ENCODE measurements at places on chromosomes 16 and 17. TPM values are rescaled to one million over a fixed set of nuclear protein-coding genes. Genes with fewer than 3 reads are reported as not detected.

DNA sequence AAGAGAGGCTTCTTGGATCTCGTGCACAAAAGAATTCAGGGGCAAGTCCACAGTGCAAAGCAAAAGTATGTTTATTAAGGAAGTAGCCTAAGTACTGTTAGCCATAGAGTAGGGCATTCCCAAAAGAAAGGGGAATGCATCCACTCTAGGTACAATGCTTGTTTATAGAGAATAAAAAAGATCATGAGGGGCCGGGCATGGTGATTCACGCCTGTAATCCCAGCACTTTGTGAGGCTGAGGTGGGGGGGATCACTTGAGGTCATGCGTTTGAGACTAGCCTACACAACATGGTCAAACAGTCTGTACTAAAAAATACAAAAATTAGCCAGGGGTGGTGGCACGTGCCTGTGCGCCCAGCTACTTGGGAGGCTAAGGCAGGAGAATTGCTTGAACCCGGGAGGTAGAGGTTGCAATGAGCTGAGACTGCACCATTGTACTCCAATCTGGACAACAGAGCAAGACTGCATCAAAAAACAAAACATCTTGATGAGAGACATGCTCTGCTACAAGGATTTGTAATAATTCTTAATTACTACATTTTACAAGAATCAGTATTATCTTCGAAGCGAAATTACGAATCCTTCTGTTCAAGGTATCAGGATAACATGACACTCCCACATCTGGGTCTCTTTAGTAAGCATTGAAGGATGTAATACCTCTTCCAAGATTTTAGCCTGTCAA is 191.6 kb downstream of the CPPED1 start:
- H3K4me3 ChIP-seq, result no peak overlapping the region
- H3K4me1 ChIP-seq, result no peaks in the 10 kb centered on the region
- H3K27ac ChIP-seq, result no peak overlapping the region
- H3K27me3 ChIP-seq, result no peaks in the 10 kb centered on the region
- H3K36me3 ChIP-seq, result no peaks in the 10 kb centered on the region
- DNase-seq, result no peak

GRCh38 chr17:51487947-51488346 is 227.6 kb downstream of the UTP18 start:
- DNase-seq, result no peak
- H3K36me3 ChIP-seq, result no peaks in the 10 kb centered on the region
- H3K4me1 ChIP-seq, result no peaks in the 10 kb centered on the region
- no peak overlapping the region for H3K4me3 ChIP-seq

GRCh38 chr17:29079433-29079832 is 36.5 kb downstream of the PIPOX start:
- H3K27me3 ChIP-seq, result no peaks in the 10 kb centered on the region
- no peak overlapping the region for H3K27ac ChIP-seq
- DNase-seq, result no peak
- no peak overlapping the region for H3K4me3 ChIP-seq

DNA sequence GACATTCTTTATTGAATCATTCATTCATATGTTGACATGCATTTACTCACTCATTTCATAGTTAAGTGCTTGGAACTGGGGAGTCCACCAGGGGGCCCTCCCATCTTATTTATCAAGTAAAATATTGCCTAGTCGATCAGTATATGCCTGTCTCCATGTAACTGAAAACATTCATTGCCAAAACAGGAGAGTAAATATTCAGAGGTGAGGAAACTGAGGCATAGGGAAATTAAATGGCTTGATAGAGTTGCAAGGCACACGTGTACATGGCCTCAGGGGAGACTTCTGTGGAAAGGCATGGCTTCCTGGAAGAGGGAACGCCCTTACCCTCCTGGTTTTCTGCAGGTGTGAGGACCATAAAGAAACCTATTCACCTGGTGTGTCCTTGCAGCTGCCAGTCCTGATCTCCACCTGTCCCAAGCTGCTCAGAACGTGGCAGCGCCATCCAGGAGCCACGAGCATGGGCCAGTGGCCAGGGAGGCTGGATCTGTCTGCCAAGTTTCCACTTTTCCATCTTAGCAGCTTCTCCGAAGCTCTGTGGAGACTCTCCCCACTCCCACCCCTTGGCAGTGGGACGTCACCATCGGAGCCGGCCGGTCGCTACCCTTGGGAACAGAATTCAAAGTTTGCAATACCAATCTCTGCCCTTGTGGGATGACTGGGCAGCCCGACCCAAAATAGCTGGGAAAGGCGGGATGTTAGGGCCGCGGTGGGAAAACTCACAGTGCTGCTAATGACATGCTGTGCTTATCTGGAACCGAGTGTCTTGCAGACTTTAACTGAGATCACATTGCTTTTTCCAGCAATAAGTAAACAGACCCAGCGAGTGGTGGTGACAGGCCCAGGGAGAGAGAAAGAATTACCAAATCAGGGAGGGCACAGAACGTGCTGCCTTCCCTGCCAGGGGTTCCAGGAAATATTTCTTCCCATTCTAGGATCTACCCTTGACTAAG is 4.1 kb upstream of the C1QTNF1 start:
- H3K27ac ChIP-seq, result no peak overlapping the region
- H3K4me3 ChIP-seq, result no peak overlapping the region
- H3K36me3 ChIP-seq, result no peaks in the 10 kb centered on the region
- H3K27me3 ChIP-seq, result peaks cover 4% of the 10 kb centered on the region

DNA sequence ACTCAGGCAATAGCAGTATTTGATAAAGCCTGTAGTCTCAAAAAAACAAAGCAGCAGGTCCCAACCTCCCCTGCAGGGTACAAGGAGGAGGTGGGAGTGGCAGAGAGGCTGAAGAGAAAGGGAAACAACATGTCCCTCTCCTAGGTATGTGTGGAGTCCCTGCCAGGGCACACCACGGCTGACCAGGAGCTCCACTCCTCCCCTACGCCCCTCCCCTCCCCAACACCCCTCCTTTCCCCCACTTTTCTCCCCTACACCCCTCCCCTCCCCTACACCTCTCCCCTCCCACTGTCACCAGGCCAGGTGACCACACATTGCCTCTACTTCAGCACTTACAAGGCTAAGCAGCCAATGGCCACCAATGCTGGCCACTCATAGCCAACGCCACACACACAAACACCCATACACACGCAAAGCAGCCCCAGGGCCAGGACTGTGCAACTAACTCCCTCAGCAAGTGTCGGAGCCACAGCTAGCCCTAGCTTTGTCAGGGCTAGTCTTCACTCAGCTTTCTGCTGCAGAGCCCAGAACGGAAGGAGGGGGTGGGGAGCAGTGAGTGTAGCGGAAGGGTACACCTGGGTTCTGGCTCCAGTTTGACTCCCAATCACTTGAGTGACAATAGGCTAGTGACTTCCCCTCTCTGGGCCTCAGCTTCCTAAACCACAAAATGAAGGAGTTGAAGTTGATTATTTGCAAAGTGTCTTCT is 8.2 kb downstream of the CAVIN1 start:
- no peak overlapping the region for H3K27ac ChIP-seq
- H3K4me3 ChIP-seq, result no peak overlapping the region
- no peak for DNase-seq
- peaks cover 12% of the 10 kb centered on the region for H3K36me3 ChIP-seq
- H3K4me1 ChIP-seq, result peaks cover 36% of the 10 kb centered on the region
- H3K27me3 ChIP-seq, result no peaks in the 10 kb centered on the region

DNA sequence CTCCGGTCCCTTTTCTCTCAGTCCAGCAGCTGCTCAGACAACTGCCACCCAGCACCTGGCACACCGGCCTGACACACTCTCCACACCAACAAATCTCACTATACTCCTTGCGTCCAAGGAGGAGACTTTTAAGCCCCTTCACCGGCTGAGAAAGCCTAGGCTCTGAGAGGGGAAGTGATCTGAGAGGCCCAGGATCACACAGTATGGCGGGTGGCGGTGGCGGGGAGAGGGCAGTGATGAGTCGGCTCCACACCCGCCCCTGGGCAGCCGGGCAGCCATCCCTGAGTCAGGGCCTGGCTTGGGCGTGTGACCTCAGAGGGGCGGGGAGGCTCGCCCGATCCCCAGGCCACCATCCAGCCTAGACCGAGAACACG is 569 bp downstream of the FLII start:
- peak; percentile 65 for DNase-seq
- H3K36me3 ChIP-seq, result peaks cover 27% of the 10 kb centered on the region
- no peaks in the 10 kb centered on the region for H3K27me3 ChIP-seq
- peaks cover 24% of the 10 kb centered on the region for H3K4me1 ChIP-seq
- H3K27ac ChIP-seq, result peak overlapping the region; percentile 96

DNA sequence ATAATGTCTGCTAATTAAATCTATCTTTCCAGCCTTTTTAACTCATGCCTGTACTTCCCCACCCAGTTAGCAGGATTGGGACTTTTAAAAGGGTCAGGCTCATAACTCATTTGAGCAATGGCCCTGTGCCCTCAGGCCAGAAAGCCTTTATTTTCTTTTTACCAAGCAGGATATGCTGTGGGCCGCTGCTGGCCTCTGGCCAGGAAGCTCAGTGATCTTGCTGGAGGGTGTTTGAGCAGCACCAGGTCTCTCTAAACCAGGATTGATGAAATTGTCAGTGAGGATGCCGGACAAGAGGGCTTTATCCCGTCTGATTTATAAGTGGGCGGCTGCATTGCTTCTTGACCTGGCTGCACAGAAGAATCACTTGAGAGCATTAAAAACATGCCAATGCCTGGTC is 187.8 kb downstream of the RAB11FIP4 start:
- no peaks in the 10 kb centered on the region for H3K27me3 ChIP-seq
- H3K27ac ChIP-seq, result peak overlapping the region; percentile 46
- DNase-seq, result peak; percentile 49
- H3K36me3 ChIP-seq, result peaks cover 13% of the 10 kb centered on the region
- H3K4me3 ChIP-seq, result no peak overlapping the region

GRCh38 chr16:9165681-9166080 is 74.2 kb downstream of the HAPSTR1 start:
- no peak overlapping the region for H3K4me3 ChIP-seq
- no peak for DNase-seq
- no peak overlapping the region for H3K27ac ChIP-seq
- H3K4me1 ChIP-seq, result no peaks in the 10 kb centered on the region

DNA sequence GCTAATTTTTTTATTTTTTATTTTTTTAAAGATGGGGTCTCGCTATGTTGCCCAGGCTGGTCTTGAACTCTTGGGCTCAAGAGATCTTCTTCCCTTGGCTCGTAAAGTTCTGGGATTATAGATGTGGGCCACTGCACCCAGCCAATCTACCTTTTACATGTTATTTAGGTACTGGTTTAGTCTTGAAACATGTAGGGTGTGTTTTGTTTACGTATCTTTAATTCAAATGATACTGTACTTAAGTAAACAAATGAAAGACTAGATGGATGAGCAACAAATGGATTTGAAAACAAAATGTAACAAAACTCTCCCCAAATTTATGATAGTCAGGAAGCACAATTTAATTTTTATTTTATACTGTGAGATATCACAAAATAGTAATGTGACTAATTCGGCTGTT is 207.7 kb downstream of the LGALS9B start:
- no peaks in the 10 kb centered on the region for H3K36me3 ChIP-seq
- no peak overlapping the region for H3K27ac ChIP-seq
- H3K4me1 ChIP-seq, result no peaks in the 10 kb centered on the region
- no peaks in the 10 kb centered on the region for H3K27me3 ChIP-seq

DNA sequence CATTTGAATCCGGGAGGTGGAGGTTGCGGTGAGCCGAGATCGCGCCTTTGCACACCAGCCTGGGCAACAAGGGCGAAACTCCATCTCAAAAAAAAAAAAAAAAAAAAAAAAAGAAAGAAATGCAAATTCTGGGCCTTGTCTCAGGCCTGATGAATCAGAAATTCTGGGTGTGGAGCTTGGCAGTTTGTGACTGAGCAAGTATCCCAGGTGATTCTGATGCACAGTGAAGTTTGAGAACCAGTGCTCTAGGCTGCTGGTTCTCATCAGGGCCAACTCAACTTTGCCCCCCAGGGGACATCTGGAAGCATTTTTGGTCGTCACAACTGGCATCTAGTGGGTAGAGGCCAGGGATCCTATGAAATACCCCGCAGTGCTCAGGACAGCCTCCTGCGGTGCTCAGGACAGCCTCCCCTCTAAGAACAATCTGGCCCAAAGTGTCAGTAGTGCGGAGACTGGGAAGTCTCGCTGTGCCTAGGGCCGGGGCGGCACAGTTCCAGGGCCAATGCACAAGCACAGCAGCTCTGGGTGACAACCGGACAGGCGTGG is 55.9 kb downstream of the SDK2 start:
- DNase-seq, result no peak
- no peak overlapping the region for H3K4me3 ChIP-seq
- H3K4me1 ChIP-seq, result no peaks in the 10 kb centered on the region
- no peak overlapping the region for H3K27ac ChIP-seq
- no peaks in the 10 kb centered on the region for H3K27me3 ChIP-seq

DNA sequence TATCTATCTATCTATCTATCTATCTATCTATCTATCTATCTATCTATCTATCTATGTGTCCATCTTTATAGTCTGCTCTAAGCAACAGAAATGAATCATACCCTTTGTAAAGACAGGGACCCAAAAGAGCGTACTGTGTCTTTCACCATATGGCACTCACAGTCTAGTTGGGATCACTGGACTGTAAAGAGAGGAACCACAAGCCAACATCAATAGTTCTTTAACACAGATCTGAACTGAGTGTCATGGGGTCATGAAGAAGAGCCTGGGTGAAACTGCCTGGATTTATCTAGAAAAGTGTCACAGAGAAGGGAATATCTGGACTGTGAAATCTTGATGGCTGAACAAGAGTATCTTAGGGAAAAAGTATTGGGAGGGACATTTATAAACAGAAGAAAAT is 619.1 kb upstream of the SOX9 start:
- H3K36me3 ChIP-seq, result no peaks in the 10 kb centered on the region
- H3K4me1 ChIP-seq, result no peaks in the 10 kb centered on the region
- H3K27me3 ChIP-seq, result no peaks in the 10 kb centered on the region
- no peak overlapping the region for H3K4me3 ChIP-seq
- no peak overlapping the region for H3K27ac ChIP-seq
- no peak for DNase-seq

DNA sequence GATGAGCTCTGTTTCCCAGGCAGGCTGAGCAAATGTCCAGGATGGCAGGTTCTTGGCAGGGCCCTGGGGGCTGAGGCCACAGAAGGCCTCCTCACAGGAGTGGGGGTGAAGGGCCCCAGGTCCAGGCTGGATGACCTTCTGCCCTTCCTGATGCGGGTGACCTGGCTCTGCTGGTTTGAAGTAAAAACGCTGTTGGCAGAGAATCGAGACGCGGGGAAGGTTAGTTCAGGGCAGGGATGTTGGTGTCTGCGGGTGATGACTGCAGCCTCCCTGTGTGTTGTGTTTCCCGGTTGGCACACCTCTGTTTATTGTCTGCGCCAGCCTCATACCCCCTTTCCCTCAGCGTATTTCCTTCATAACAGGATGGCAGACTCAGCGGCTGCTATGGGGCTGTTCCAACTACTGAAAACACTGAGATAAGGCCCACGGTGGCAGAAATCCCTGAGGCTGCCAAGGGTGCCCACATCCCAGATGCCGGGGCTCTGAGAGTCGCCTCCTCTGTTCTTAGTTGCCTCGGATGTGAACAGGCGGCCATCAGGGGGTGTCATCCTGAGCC is 104.6 kb downstream of the METRNL start:
- no peak overlapping the region for H3K4me3 ChIP-seq
- no peaks in the 10 kb centered on the region for H3K36me3 ChIP-seq
- H3K27me3 ChIP-seq, result peaks cover 17% of the 10 kb centered on the region
- H3K4me1 ChIP-seq, result peaks cover 2% of the 10 kb centered on the region
- DNase-seq, result no peak

ICAM2 gene
- total RNA-seq, result 2.6 TPM

CPHXL gene
- total RNA-seq, result not detected

PRR35 gene
- total RNA-seq, result not detected

METTL2A gene
- 18.5 TPM for total RNA-seq
